A549 (cell line): ENCODE measurements at places on chromosomes 3 and 15.
A peak's percentile ranks its signal among the peaks of the same experiment; 100 is the strongest.

DNA sequence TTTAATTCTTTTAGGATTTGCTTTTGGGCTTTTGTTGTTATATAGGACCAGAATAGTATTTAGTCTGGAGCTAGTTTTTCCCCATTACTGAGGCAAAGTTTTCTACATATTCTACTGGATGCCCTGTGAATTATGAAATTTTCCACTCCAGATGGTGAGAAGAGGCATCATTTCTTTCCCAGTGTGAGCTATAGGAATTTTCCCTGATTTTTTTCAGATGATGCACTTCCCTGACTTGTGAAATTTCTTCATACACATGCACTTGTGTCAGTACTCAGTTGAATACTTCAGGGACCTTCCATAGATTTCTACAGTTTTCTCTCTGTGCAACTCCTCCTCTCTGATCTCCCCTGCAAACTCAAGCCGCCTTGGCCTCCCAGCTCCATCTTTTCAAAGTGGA, 73.7 kb upstream of the SLCO2A1 start:
- no peak for DNase-seq

- DNase-seq = no peak
These were observed 25.1 kb downstream of the POLR2M start for GRCh38 chr15:57731530-57732103.

GRCh38 chr15:35557544-35557943, 11.6 kb upstream of the DPH6 start:
- DNase-seq = peak; percentile 48

GRCh38 chr3:31420311-31420710, 112.4 kb upstream of the STT3B start:
- DNase-seq = no peak

DNA sequence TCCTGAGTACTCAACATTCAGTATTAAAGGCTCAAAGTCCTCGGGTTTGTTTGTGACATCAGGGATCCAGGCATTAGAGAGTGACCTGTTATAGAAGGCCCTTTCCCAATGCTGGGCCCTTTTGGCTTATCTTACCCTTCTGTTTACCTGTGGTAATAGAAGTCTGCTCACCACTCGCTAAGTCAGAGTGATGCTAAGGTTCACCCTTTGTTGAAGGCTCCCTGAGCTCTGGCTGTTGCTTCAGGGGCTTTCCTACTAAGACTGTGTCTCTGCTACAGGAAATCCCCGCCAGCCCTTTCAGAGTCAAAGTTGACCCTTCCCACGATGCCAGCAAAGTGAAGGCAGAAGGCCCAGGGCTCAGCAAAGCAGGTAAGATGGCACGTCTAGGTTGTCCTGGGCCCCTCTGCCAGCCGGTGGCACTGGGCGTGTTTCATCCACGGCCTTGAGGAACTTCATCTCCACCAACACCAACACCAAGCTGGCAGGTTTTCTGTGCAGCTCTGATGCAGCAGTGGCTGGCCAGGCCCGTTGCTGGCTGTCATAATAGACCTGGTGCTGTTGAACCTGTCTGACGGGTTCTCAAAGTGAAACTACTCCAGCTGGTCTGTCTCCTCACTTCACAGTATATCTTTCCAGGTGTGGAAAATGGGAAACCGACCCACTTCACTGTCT, 99.1 kb downstream of the DNASE1L3 start:
- no peak for DNase-seq

GRCh38 chr3:126414961-126415660, 20.4 kb downstream of the CFAP100 start:
- no peak for DNase-seq

DNA sequence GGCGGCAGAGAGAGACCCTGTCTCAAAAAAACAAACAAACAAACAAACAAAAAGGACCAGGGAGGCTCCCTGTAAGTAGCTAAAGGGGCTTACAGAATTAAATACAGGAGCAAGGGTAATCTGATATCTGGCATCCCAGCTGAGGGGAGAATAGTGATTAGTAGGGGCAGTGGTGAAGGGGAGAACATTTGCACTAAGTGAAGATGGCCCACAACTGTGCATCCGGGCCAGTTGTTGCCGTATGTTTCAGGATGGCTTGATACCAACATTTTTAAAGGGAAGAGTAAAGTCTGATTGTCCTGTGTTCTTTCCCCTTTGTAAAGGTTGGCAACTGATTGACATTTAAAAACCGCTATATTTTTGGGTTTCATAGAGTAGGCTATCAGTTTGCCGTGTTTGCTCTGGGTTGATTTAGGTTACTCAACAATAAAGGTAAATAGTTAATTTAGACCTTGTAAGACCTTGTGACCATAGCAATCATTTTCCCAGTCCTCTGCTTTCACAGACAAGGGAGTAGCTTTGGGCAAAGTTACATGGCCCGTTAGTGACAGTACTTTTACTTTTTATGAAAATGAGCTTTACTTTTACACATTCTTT, 167.8 kb downstream of the PTPRG start:
- no peak for DNase-seq

DNA sequence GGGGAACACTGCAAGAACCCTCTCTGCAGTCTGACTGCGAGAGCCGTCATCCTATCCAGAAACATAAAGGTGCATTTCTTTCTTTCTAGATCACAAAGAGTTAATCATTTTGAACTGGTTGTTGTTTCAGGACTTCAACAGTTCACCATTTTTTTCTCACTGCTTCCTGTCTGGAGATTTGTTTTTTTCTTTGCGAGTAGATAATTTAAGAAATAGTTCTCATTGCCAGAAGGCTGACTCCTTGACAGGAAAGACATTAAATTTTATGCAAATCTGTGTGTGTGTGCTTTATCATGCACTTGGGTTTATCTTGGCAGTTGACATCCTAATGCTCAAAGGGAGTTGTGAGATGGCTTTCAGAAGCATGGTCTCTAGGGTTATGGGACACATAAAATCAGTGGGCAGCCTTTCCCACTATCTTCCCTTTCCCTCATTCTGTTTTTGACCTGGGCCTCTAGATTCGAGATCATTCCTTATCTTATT, 123.5 kb upstream of the TBL1XR1 start:
- DNase-seq = no peak
